ENCODE measurements at places on chromosomes 1 and 21. TPM values are rescaled to one million over a fixed set of nuclear protein-coding genes. Genes with fewer than 3 reads are reported as not detected.

Gene CA6
- not detected for total RNA-seq

Gene NBPF10
- total RNA-seq = 0.63 TPM

Gene REN
- total RNA-seq = not detected

Gene CD5L
- not detected for total RNA-seq

Gene MYOM3
- total RNA-seq = 0.13 TPM

Gene POFUT2
- total RNA-seq = 37.1 TPM

Gene TTLL7
- total RNA-seq = 7.7 TPM

Gene TDRD5
- total RNA-seq = 0.66 TPM

Gene SPRR1A
- total RNA-seq = not detected

Gene FAM78B
- total RNA-seq = 2.7 TPM

Gene KDM1A
- 226 TPM for total RNA-seq

Measured in WTC11 (cell line).